ENCODE measurements at places on chromosomes 6 and 20.

DNA sequence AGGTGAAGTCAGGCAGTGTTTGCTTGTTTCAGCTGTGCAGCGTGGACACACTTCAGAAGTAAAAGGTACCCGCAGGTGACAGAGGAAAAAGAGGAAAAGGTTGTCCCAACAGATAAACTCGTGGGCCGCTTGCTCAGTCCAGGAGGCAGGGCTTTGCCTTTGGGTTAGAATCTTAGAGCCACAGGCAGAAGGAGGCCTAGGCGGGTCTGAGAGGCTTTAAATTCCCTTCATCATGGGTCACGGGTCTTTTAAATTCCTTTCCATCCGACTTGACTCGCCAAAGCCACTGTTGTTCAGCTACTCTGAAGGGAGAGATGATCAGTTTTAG is 48.2 kb downstream of the AGPAT4 start:
- no peak overlapping the region for H3K4me3 ChIP-seq
- H3K27ac ChIP-seq, result no peak overlapping the region
- no peaks in the 10 kb centered on the region for H3K4me1 ChIP-seq

DNA sequence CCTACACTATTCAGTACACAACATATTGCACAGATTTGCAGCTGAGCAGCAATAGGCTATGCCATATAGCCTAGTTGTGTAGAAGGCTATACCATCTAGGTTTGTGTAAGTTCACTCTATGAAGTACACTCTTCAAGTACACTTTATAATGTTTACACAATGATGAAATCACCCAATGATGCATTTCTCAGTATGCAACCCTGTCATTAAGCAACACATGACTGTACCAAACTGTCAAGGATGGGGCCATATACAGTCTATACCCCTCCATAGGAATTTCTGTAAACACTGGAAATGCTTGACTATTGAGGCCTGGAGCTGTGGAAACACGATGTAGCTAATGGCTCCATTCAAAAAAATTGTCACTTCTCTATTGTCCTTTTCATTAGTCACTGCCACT is 535.4 kb downstream of the EPM2A start:
- H3K27ac ChIP-seq, result no peak overlapping the region
- no peaks in the 10 kb centered on the region for H3K36me3 ChIP-seq
- no peaks in the 10 kb centered on the region for H3K4me1 ChIP-seq
- DNase-seq, result no peak
- H3K27me3 ChIP-seq, result no peaks in the 10 kb centered on the region

GRCh38 chr6:116011520-116011919 is 49.2 kb downstream of the FRK start:
- no peak overlapping the region for H3K4me3 ChIP-seq
- H3K27me3 ChIP-seq, result no peaks in the 10 kb centered on the region
- no peak overlapping the region for H3K27ac ChIP-seq
- DNase-seq, result no peak
- H3K36me3 ChIP-seq, result no peaks in the 10 kb centered on the region

GRCh38 chr6:159582736-159583135 is 110.3 kb downstream of the SOD2 start:
- no peaks in the 10 kb centered on the region for H3K4me1 ChIP-seq
- H3K4me3 ChIP-seq, result no peak overlapping the region
- H3K36me3 ChIP-seq, result no peaks in the 10 kb centered on the region
- no peak overlapping the region for H3K27ac ChIP-seq
- no peak for DNase-seq
- H3K27me3 ChIP-seq, result no peaks in the 10 kb centered on the region

DNA sequence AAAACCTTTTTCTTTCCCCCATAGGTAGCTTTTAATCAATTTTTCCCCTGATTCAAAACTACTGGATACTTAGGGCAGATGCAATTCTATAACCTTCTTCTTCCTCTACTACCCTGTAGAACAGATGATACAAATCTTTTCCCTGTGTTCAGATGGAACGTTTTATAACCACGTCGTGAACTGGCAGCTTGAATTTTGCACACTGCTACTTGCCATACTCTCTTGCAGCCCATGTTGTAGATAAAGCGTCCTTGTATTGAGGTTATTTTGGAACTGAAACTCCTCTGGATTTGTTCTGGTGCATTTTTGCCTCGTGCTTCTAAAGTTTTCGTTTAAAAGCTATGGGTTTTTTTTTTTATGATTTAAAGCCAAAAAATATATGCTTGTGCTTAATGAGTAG is 440.2 kb downstream of the RFPL4B start:
- H3K27me3 ChIP-seq, result no peaks in the 10 kb centered on the region
- DNase-seq, result no peak
- H3K4me1 ChIP-seq, result no peaks in the 10 kb centered on the region

- no peak for DNase-seq
- no peak overlapping the region for H3K27ac ChIP-seq
- H3K36me3 ChIP-seq, result no peaks in the 10 kb centered on the region
These were observed 144.0 kb downstream of the THBS2 start for GRCh38 chr6:169109411-169110220.

DNA sequence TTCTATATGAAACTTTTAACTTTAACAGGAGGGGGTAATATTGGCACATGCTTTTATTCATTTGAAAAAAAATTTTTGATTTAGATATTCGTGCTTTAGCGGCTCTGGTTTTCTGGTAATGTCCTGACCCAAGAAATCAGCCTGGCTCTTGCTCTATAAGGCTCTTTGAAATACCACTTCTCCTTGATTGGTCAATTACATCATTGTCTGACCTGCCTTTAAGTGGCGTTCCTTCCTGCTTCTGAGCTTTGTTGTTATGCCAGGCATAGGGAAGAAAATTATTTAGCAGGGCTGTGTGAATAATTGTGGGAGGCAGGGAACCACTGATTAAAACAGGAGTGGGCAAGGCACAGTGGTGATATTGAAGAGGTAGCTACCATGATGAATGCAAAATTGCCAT is 3.9 kb downstream of the RNF144B start:
- no peak for DNase-seq
- H3K36me3 ChIP-seq, result no peaks in the 10 kb centered on the region
- peaks cover 3% of the 10 kb centered on the region for H3K4me1 ChIP-seq
- H3K4me3 ChIP-seq, result no peak overlapping the region
- H3K27ac ChIP-seq, result no peak overlapping the region

GRCh38 chr20:1805161-1805581 is 90.0 kb upstream of the SIRPA start:
- DNase-seq, result no peak
- H3K36me3 ChIP-seq, result no peaks in the 10 kb centered on the region
- H3K27me3 ChIP-seq, result peaks cover 33% of the 10 kb centered on the region
- no peak overlapping the region for H3K27ac ChIP-seq
- no peak overlapping the region for H3K4me3 ChIP-seq

GRCh38 chr6:617456-618100 is 39.3 kb downstream of the HUS1B start:
- DNase-seq, result peak; percentile 13
- H3K4me1 ChIP-seq, result no peaks in the 10 kb centered on the region
- H3K4me3 ChIP-seq, result no peak overlapping the region

- H3K4me3 ChIP-seq, result no peak overlapping the region
- H3K27ac ChIP-seq, result no peak overlapping the region
- peaks cover under 1% of the 10 kb centered on the region for H3K4me1 ChIP-seq
- no peaks in the 10 kb centered on the region for H3K36me3 ChIP-seq
- DNase-seq, result no peak
These were observed 3.7 kb upstream of the KAT14 start for GRCh38 chr20:18133962-18134361.

DNA sequence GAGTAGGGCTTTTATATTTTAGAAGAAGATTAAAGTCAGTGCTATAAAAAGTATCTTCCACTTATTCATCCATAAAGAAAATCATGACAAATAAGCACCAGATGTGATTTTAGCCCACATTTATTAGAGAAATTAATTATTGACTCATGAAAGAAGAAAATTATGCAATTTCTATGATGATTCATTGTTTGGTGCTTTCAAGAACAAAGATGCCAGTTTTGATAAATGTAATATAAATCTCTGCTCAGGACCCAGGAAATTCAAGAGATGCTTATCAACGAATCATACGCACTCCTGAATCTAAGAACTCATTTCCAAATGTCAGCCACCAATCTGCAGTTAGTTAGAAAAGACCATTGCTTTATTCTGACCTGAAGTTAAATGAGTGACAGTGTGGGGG is 211.4 kb downstream of the ARHGAP18 start:
- no peaks in the 10 kb centered on the region for H3K27me3 ChIP-seq
- DNase-seq, result no peak
- peaks cover 4% of the 10 kb centered on the region for H3K4me1 ChIP-seq
- H3K27ac ChIP-seq, result no peak overlapping the region

DNA sequence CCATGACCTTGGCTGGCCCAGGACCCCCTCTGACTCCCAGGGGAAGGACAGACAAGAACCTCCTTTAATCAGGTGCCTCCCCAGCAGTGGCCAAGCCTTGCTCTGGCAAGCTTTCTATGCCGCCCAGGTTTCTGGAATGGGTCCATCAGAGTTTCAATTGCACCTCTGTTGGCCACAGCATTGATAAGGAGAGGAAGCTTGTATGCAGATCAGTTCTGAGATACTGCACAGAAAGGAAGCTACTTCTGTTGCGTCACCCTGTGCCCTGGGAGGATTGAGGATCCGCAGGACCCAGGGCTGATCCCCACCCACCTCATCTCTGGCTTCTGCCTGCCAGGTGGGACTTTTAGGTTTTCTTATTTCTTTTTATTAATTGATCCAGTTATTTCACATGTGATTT is 167.2 kb downstream of the TFAP2C start:
- H3K4me1 ChIP-seq, result no peaks in the 10 kb centered on the region
- H3K36me3 ChIP-seq, result no peaks in the 10 kb centered on the region
- H3K27ac ChIP-seq, result no peak overlapping the region
- no peak for DNase-seq
- no peaks in the 10 kb centered on the region for H3K27me3 ChIP-seq

GRCh38 chr6:74713941-74714340 is 491.9 kb downstream of the COL12A1 start:
- H3K27ac ChIP-seq, result no peak overlapping the region
- no peaks in the 10 kb centered on the region for H3K4me1 ChIP-seq
- no peaks in the 10 kb centered on the region for H3K27me3 ChIP-seq
- no peak overlapping the region for H3K4me3 ChIP-seq
- H3K36me3 ChIP-seq, result no peaks in the 10 kb centered on the region

DNA sequence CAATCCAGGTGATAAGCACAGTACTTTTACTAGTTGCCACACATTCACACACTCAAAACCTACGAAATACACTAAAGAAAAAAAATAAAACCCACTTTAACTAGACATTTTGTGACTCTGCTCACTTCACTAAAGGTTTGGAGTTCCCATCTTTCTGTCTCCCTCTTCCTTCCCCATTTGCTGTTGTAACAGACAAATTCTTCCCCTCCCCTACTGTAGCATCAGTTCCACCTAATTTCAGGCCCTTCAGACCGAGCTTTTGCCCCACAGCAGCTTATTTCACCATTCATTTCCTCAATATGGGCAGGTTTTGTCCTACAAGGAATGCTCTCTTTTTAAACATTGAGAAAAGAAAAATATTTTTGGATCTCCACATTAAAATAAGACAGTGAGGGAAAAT is 31.3 kb upstream of the MRAP2 start:
- H3K4me3 ChIP-seq, result no peak overlapping the region
- no peaks in the 10 kb centered on the region for H3K36me3 ChIP-seq
- no peaks in the 10 kb centered on the region for H3K4me1 ChIP-seq
- no peak overlapping the region for H3K27ac ChIP-seq

DNA sequence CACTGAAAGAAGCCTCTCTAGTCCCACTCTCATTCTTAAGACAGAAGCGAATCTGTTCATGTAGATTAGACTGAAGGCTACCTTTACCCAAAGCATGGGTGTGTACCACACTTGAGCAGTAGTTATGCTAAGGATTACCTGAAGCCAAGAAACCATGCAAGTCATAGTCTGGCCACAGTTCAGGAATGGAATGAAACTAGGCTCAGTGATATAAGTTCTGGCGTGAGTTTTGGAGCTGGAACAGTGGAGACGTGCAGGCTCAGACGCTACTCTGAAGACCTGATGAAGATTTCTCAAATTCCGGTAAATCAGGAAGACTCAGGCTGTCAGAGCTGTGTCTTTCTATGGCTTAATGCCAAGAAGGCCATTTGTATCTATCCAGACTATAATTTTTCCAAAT is 219.9 kb downstream of the HDGFL1 start:
- no peaks in the 10 kb centered on the region for H3K36me3 ChIP-seq
- DNase-seq, result no peak
- no peaks in the 10 kb centered on the region for H3K27me3 ChIP-seq
- no peak overlapping the region for H3K4me3 ChIP-seq
- H3K27ac ChIP-seq, result no peak overlapping the region

- H3K36me3 ChIP-seq, result peaks cover 19% of the 10 kb centered on the region
- H3K4me3 ChIP-seq, result no peak overlapping the region
- no peaks in the 10 kb centered on the region for H3K27me3 ChIP-seq
- H3K27ac ChIP-seq, result no peak overlapping the region
- DNase-seq, result no peak
- no peaks in the 10 kb centered on the region for H3K4me1 ChIP-seq
These were observed 90.9 kb downstream of the SCAF8 start for GRCh38 chr6:154824076-154824475.

DNA sequence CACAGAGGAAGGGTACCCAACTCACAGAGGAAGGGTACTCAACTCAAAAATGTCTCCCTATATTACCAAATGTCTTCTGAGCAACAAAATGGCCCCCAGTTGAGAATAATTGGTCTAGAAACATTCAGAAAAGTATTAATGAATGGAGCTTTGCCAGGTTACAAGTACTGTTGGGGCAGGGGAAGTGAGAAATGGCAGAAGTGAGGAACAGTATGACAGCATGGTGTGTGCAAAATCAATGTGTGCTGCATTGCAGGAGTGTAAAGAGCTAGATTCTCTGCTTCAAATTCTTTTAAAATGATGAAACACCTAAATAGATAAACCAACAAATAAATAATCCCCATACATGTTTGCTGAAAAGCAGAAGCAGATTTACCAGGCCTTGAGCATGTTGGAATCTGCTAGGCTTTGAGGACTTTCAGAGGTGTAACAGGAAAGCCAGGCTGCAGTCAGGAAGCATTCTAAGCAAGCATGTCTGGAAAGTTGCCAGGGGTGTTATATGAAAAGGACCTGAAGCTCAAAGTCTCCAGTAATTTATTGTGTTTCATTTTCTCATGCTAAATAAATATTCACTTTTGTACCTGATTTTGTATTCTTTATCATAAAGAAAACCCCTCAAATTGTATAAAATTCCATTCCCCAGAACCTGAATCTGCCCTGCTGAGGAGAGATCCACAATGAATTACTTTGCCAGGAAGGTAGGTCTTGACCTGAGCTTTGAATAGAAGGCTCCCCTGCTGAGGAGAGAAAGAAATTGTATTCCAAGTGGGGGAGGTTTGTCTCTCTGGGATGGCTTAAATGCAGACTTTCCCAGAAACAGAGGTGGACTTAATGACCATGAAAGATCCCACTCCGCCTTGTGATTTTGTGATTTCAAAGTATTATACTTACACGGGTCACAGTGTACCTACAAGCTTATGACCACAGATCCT is 265.0 kb upstream of the MARCKS start:
- peak overlapping the region; percentile 3 for H3K27ac ChIP-seq
- no peaks in the 10 kb centered on the region for H3K4me1 ChIP-seq
- no peak overlapping the region for H3K4me3 ChIP-seq
- H3K27me3 ChIP-seq, result no peaks in the 10 kb centered on the region
- no peaks in the 10 kb centered on the region for H3K36me3 ChIP-seq
- DNase-seq, result no peak

GRCh38 chr20:48158014-48158413 is 372.7 kb upstream of the SULF2 start:
- no peak overlapping the region for H3K27ac ChIP-seq
- H3K27me3 ChIP-seq, result no peaks in the 10 kb centered on the region
- no peak overlapping the region for H3K4me3 ChIP-seq
- H3K4me1 ChIP-seq, result peaks cover 3% of the 10 kb centered on the region

GRCh38 chr6:121885399-121886152 is 450.1 kb downstream of the GJA1 start:
- no peaks in the 10 kb centered on the region for H3K36me3 ChIP-seq
- no peaks in the 10 kb centered on the region for H3K27me3 ChIP-seq
